ENCODE measurements at places on chromosomes 5 and 9. TPM values are rescaled to one million over a fixed set of nuclear protein-coding genes. Genes with fewer than 3 reads are reported as not detected.

DNA sequence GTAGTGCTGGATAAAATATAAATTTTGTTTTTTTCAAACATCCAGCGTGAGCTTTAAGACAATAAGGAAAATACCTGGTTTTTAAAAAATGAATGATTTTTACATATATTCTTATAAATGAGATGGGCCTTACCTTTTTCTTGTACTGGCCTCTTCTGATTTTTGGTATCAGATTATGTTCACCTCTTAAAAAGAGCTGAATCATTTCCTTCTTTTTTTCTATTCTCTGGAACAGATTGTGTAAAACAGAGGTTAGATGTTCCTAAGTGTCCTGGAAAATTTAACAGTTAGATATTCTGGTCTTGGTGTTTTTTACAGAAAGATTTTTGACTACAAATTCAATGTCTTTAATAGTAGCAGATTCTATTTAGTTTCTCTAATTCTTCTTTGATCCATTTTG lies 74.6 kb downstream of the NDUFAF2 start:
- DNase-seq = no peak
- no peaks in the 10 kb centered on the region for H3K27me3 ChIP-seq
- no peaks in the 10 kb centered on the region for H3K36me3 ChIP-seq
- no peaks in the 10 kb centered on the region for H3K4me1 ChIP-seq

TRIP13 gene
- total RNA-seq = 0.15 TPM

DNA sequence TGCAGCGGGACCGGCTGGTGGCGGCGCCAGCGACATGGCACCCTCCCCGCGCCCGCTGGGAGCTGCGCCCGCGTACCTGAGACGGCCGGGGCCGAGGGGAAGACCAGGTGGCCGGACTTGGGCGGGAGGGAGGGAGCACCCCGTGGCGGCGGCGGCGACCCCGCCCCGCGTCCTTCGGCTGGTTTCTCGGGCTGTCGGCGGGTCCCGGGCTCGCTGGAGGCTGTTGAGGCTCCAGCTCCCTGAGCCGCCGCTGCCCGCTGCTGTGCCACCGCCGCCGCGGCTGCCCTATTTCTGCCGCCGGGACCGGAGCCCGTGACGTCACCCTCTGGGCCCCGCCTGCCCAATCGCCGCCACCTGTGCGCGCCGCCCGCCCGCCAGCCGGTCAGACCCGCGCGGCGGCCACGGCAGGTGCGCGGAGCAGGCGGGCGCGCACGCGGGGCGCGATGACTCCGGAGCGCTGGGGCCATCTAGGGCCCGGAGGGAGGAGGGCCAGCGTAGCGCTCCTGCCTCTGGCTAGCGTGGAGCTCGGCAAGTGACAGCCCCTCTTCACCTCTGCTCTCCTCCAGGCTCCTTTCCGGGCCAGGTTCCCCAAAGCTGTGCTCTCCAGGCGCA lies at the start of gene FSTL4:
Gene FSTL4, minus strand, starts transcription at position 293 of the 612 bp plus-strand sequence.
- H3K4me1 ChIP-seq = peaks cover 5% of the 10 kb centered on the region
- H3K36me3 ChIP-seq = no peaks in the 10 kb centered on the region
- H3K27ac ChIP-seq = no peak within 1 kb of the TSS
- H3K4me3 ChIP-seq = peak within 1 kb of the TSS; percentile 29
- H3K27me3 ChIP-seq = peaks cover 9% of the 10 kb centered on the region

- H3K27me3 ChIP-seq = no peaks in the 10 kb centered on the region
- H3K36me3 ChIP-seq = no peaks in the 10 kb centered on the region
- no peak overlapping the region for H3K27ac ChIP-seq
- peak; percentile 62 for DNase-seq
- no peaks in the 10 kb centered on the region for H3K4me1 ChIP-seq
- no peak overlapping the region for H3K4me3 ChIP-seq
Measured at GRCh38 chr5:136249678-136250266, 56.8 kb upstream of the SMIM32 start.

DNA sequence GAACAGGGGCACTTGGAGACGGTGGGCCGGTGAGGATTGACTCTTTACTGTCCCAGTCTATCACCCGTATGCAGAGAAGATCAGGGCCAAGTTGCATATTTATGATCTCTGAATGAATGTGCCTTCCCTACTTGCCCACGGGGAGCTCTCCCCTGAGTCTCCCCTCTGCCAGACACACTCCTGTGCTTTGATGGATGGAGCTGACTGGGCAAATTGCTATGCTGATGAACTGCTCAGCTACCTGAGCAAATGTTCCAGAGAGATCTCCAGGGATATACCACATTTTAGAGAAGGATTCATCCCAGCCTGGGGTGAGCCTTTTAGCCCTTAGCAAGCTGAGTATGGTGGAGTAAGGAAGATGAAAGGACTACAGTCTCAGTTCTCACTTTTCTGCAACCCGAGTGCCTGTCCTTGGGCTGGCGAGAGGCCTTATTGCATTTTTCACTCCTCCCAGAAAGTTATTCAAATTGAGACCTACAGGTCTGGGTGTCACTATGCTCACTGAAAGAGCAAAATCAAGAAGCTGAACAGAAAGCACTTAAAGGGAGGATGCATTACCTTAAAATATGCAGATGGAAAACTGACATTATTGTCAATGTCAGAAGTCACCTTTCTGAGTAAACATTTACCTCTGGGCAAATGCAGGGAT lies 526.7 kb upstream of the WWC1 start:
- no peaks in the 10 kb centered on the region for H3K27me3 ChIP-seq
- DNase-seq = no peak
- no peaks in the 10 kb centered on the region for H3K4me1 ChIP-seq
- no peaks in the 10 kb centered on the region for H3K36me3 ChIP-seq
- no peak overlapping the region for H3K4me3 ChIP-seq

GRCh38 chr5:159504857-159505304 lies 174.6 kb upstream of the IL12B start:
- peak overlapping the region; percentile 14 for H3K27ac ChIP-seq
- no peak overlapping the region for H3K4me3 ChIP-seq
- no peaks in the 10 kb centered on the region for H3K4me1 ChIP-seq
- no peaks in the 10 kb centered on the region for H3K36me3 ChIP-seq
- no peak for DNase-seq

- no peaks in the 10 kb centered on the region for H3K4me1 ChIP-seq
- no peaks in the 10 kb centered on the region for H3K27me3 ChIP-seq
Measured at GRCh38 chr9:104740621-104741020, 6.9 kb upstream of the NIPSNAP3A start.

DNA sequence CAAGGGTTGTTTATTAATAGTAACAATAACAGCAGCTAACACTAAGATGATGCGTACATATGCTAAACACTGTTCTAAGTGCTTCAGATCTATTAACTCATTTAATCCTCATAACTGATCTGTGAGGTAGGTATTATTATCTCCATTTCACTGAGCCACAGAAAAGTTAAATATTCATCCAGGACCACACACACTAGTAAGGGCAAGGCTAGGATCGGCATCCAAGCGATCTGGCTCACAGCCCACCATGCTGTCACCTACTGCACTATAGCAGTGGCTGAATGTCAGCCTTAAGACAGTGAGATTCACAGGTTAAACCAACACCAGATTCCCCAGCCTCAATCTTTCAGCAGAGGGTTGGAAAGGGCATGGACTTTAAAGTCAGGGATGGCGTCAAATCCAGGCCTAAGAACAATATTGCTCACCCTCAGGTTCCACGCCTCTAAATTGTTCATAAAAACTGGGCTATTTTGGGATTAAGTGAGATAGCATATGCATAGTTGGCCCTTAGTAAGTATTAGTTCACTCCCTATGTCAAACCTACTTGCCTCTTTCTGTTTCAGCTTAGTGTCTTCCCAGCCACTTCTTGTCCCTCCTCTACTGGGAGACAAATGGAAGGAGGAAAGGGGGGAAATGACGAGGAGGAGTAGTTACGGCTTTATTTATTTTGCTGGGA lies 150.8 kb downstream of the MAPKAP1 start:
- DNase-seq = no peak
- H3K36me3 ChIP-seq = no peaks in the 10 kb centered on the region
- H3K27me3 ChIP-seq = no peaks in the 10 kb centered on the region
- no peak overlapping the region for H3K27ac ChIP-seq
- H3K4me1 ChIP-seq = peaks cover 16% of the 10 kb centered on the region

DNA sequence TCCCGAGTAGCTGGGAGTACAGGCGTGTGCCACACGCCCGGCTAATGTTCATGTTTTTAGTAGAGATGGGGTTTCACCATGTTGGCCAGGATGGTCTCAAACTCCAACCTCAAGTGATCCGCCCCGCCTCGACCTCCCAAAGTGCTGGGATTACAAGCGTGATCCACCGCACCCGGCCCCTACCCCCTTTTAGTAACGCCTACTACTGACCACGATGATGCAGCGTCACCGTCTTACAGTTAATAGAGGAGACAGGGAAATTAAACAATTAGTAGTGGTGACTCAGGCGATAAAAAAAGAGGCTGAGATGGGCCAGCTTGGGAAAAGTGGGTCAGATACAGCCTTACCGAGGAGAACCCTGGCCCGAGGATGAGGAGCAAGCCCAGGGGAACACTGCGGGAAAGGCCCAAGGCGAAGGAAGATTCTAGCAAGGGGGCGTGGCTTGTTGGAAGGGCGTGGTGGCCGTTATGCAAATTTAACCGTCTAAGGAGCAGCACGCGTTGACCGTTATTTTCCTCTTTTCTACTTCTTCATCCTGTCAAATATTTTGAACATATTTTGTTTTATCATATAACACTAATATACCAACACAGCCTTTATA lies 1.6 kb upstream of the SETX start:
- H3K4me1 ChIP-seq = peaks cover 20% of the 10 kb centered on the region
- no peaks in the 10 kb centered on the region for H3K27me3 ChIP-seq
- H3K36me3 ChIP-seq = peaks cover 9% of the 10 kb centered on the region

DNA sequence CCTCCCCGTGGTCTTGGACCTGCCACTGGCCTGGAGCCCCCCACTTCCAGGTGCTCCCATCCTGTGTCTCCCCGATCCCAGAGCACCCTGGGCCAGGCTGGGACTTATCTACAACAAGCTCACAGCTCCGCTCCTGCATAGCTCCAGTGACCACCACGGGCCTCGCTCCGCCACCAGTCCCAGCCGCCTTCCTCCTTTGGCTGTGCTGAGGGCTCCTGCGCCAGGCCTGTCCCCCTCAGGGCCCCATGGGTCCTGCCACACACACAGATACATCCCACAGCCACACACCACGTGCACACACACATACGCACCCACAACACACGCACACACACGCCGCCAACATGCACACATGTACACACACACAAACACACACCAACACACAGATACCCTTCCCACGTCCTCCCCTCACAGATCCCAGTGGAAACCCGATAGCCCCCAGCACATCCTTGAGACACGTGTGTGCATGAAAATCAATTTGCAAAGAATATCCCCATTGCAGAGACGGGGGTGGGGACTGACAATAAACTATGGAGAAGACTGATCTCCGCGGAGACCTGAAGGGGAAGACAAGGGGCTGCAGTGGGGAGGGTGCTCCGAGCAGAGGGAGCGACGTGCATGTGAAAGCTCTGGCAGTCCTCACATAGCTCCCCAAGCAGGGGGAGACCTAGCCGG lies 18.5 kb upstream of the LAMC3 start:
- no peak for DNase-seq
- H3K36me3 ChIP-seq = no peaks in the 10 kb centered on the region
- no peaks in the 10 kb centered on the region for H3K4me1 ChIP-seq
- H3K4me3 ChIP-seq = no peak overlapping the region

DNA sequence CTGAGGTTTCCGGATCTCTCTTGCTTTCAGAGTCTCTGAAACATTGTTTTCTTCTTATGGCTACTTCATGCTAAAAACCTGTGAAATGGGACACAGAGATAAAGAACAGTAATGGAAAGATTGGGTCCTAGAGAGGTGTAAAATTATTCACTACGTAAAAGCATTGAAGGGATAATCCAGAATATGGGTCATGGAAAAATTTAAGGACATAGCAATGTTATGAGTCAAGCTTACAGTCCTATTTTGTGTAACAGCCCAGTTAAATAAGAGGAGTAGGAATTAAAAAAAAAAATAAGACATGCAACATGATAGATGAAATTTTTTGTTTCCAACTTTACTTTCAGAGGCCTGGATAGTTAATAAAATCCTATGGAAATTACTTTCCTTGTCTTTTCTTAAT lies 61.9 kb upstream of the ELL2 start:
- H3K4me1 ChIP-seq = no peaks in the 10 kb centered on the region
- DNase-seq = no peak
- H3K36me3 ChIP-seq = no peaks in the 10 kb centered on the region
- H3K27me3 ChIP-seq = no peaks in the 10 kb centered on the region

FREM1 gene
- 0.12 TPM for total RNA-seq

PCDHA11 gene
- total RNA-seq = not detected

DNA sequence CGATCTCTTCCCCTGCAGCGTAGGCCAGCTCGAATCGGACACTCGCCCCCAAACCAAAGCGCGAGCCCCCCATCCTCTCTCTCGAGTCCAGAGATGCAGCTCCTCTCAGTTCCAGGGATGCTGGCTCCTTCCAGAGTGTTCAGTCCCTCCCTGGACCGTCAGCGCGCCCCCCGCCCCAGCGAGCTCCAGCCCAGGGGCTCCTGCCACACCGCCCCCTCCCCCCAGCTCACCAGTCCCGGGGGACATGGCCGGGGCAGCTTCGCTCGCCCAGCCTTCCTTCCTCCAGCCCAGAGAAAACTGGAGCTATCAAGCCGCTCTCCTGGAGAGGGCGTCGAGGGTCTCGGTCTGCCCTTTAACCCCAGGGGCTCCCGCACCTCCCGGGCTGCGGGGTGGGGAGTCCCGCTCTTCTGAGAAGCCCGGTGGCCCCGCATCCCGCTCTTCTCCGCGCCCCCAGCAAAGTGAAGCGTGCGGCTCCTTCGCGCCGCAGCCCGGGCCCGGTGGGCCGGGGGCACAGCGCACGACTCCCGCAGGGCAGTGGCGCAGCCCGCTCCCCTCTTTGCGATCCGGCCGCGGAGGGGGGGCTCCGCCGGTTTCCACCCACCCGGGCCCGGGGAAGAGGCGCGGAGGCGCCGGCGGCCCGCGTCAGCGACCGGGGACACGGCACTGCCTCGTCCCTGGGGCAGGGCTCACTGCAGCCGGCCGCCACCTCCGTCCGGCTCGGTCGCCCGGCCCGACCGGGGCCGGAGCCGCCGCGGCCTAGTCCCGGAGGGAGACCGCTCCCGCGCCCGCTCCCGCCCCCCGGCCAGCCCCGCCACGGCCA lies 587 bp downstream of the MIER3 start:
- peak overlapping the region; percentile 32 for H3K27ac ChIP-seq
- DNase-seq = peak; percentile 40
- no peaks in the 10 kb centered on the region for H3K27me3 ChIP-seq
- peak overlapping the region; percentile 70 for H3K4me3 ChIP-seq
- no peaks in the 10 kb centered on the region for H3K4me1 ChIP-seq

DNA sequence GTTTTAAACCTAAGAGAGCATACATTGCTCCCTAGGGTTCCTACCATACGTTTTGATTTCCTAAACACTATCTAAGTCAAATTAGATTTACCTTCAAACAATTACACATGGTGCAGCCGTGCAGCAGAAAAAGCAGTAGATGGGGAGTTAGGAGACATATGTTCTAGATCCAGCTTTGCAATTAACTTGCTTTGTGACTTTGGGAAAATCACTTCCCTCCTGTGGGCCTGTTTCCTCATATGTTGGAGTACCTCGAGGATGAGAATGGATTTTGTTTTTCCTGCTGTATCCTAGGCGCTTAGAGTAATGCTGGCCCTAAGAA lies 711 bp downstream of the MRPL50 start:
- no peak for DNase-seq
- no peaks in the 10 kb centered on the region for H3K4me1 ChIP-seq
- H3K36me3 ChIP-seq = peaks cover 9% of the 10 kb centered on the region
- H3K4me3 ChIP-seq = peak overlapping the region; percentile 54
- peak overlapping the region; percentile 89 for H3K27ac ChIP-seq

- no peak for DNase-seq
- H3K27ac ChIP-seq = no peak overlapping the region
- no peaks in the 10 kb centered on the region for H3K36me3 ChIP-seq
- H3K27me3 ChIP-seq = no peaks in the 10 kb centered on the region
- H3K4me1 ChIP-seq = no peaks in the 10 kb centered on the region
Measured at GRCh38 chr5:110354915-110355644, 371.4 kb downstream of the TMEM232 start.

- peaks cover 20% of the 10 kb centered on the region for H3K36me3 ChIP-seq
- no peak overlapping the region for H3K27ac ChIP-seq
- H3K4me3 ChIP-seq = peak overlapping the region; percentile 98
- no peaks in the 10 kb centered on the region for H3K27me3 ChIP-seq
- peaks cover 20% of the 10 kb centered on the region for H3K4me1 ChIP-seq
Measured at GRCh38 chr5:80653502-80653901, 950 bp upstream of the MSH3 start.

ZDHHC11B gene
- total RNA-seq = 3.0 TPM
